ENCODE measurements at places on chromosomes 12 and 14.

- DNase-seq: no peak
Measured at GRCh38 chr12:59578254-59578653, 17.6 kb upstream of the SLC16A7 start.

- DNase-seq: no peak
Measured at GRCh38 chr12:50200552-50201273, 33.5 kb upstream of the CERS5 start.

- no peak for DNase-seq
Measured at GRCh38 chr14:100472094-100472455, 115.1 kb downstream of the BEGAIN start.

DNA sequence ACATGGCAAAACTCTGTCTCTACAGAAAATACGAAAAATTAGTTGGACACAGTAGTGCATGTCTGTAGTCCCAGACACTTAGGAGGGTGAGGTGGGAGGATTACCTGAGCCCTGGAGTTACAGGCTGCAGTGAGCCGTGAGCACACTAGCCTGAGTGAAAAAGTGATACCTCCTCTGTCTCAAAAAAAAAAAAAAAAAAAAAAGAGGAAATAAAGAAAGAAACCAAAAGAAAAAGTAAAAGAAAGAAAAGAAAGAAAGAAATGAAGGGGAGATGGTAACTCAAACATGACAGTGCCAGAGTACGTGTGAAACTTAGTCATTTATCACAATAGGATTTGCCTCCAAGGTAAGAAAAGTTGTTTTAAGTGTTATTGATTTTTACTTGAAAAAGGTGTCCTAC, 407.0 kb upstream of the MGAT4C start:
- no peak for DNase-seq

DNA sequence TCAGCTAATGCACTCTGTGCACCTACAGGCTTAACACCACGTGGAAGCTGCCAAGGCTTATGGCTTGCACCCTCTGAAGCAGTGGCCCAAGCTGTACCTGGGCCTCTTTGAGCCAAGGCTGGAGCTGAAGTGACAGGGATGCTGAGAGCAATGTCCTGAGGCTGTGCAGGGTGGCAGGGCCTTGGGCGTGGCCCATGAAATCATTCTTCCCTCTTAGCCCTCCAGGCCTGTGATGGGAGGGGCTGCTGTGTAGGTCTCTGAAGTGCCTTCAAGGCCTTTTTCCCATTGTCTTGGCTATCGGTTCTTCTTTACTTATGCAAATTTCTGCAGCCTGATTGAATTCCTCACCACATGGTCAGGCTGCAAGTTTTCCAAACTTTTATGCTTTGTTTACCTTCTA, 47.4 kb upstream of the TMTC1 start:
- no peak for DNase-seq

GRCh38 chr12:119989361-119989730, 310 bp downstream of the BICDL1 start:
- no peak for DNase-seq

- DNase-seq: no peak
Measured at GRCh38 chr12:115598871-115599811, 678.4 kb downstream of the MED13L start.

- no peak for DNase-seq
Measured at GRCh38 chr12:22935501-22935900, 310.5 kb downstream of the ETNK1 start.

DNA sequence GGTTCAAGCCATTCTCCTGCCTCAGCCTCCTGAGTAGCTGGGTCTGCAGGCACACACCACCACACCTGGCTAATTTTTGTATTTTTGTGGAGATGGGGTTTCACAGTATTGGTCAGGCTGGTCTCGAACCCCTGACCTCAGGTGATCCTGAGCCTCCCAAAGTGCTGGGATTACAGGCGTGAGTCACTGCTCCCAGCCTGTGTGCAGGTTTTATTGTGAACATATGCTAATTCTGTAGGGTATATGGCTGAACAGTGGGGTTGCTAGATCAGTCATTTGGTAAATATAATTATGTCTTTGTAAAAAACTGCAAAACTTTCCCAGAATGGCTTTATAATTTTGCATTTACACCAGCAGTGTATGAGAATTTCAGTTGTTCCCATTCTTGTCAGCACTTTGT, 85.9 kb downstream of the RCOR1 start:
- no peak for DNase-seq

GRCh38 chr12:102468261-102468915, 12.0 kb downstream of the IGF1 start:
- DNase-seq: no peak

DNA sequence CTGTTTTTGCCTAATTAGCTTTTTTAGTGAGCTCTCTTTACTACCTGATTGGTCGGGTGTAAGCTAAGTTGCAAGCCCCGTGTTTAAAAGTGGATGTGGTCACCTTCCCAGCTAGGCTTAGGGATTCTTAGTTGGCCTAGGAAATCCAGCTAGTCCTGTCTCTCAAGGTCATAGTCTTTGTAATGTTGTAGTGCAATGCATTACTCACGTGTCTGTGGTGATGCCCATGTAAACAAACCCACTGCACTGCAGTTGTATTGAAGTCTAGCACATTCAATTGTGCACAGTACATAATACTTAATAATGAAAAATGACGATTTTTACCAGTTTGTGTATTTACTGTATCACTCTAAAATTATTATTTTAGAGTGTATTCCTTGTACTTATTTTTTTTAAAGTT, 335.5 kb downstream of the NUAK1 start:
- no peak for DNase-seq

GRCh38 chr14:78016532-78016931, 153.6 kb upstream of the NRXN3 start:
- no peak for DNase-seq

GRCh38 chr14:77681196-77682157, 26.3 kb downstream of the ALKBH1 start:
- no peak for DNase-seq

GRCh38 chr12:69508621-69509020, 38.4 kb downstream of the FRS2 start:
- DNase-seq: no peak

DNA sequence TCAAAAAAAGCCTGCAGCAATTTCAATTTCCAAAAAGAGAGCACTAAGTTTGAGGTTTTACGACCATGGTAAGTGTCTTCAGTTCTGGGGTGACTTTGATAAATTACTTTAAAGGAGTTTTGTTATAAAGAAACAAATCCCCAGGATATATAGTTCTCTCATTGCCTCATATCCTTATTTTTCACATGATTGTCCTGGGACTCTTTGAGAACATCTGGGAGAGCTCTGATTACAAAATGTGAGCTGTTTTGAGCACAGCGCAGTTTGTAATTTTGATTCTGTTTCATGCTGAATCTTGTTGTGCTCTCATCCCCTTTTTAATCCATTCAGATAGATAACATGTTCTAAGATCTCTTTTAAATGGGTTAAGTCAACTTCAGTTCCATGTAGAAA, 67.7 kb upstream of the DCN start:
- no peak for DNase-seq

DNA sequence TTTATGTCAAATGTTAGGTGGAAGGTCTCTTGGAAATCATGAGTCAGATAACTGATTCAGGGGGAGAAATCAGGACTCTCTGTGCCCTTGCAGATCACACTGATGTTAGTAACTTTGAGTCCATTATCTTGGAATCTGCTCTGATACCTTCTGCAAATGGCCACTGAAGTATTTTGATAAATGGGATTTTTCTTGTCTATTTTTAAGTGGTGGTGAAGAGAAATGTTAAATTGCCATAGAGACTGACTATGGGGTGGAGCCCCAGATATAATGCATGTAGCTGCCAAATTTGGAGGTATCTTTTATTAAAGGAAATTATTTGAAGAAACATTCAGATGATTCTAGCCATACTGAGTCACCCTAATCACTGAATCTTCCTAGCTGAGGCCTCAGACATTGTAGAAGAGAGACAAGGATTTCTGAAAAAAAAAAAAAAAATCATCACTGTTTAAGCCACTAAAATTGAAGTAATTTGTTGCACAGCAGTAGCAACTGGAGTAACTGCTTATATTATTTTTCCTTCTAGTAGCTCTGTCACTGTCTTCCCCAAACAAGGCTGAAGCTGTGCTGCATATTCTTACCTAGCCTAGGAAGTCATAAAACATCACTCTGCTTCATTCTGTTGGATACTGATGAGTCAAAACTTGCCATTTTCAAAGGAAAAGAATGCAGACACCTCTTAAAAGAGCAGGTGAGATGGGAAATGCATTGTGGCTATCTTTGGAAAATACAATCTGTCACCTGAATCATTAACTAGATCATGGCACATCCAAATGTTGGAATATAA, 36.0 kb upstream of the CLEC14A start:
- no peak for DNase-seq

DNA sequence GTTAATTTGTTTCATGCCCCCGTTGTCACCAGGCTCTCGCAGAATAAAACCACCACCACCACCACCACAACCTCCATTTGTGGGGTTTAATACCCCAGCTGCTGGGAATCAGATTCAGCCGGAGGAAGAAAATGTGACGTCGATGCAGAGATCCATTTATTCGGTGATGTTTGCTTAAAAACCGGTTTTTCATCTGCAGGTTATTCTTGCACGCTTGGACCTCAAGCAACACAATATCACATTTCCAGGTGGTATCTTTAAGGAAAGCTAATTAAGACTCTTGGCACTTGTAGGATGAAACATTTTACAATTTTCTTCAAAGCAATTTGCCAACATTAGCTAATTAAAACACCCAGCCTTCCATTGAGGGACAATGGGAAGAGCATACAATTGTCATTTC, 39.8 kb downstream of the SPRING1 start:
- DNase-seq: no peak

DNA sequence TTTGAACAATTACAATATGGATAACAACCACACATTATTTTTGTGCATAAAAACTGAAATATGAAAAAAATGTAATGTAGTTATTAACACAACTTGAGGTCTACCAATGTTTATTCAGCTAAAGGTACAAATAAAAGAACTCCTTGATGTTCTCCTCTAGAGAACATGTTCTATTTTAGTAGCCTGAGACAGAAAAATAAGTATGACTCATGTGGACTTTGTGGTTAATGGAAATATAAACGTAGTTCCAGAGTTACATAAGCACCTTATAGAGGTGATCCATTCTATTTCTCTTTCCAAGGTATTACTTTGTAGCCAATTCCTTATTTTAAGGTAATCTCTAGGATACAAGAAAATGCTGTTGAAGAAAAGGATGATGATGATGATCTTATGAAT, 25.7 kb downstream of the ALKBH1 start:
- no peak for DNase-seq

DNA sequence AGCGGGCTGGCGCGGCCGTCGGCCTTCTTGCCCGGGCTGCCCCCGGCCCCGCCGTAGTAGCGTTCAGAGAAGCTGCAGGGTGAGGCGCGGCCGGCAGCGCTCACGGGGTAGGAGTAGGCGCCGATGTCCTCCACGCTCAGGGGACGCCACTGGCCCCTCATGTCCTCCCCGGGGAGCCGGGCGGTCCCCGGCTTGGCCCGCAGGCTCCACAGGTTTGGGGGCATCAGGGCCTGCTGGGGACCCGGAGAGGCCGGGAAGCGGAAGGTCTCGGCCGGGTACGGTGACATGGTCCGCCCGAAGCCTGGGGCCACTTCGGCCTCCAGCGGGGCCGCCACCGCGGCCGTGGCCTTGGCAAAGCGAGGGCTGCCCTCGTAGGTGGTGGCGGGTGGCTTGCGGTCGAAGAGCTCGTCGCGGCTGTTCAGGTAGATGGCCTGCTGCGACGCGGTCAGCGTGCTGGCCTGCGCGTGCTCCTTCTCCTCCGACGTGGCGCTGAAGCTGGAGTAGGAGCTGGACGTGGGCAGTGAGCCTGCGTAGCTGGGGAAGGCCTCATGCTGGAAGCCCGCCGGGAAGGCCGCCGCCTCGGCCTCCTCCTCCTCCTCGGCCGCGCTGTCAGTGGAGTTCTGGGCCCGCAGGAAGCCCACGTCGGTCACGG, 48.7 kb downstream of the BEGAIN start:
- no peak for DNase-seq

DNA sequence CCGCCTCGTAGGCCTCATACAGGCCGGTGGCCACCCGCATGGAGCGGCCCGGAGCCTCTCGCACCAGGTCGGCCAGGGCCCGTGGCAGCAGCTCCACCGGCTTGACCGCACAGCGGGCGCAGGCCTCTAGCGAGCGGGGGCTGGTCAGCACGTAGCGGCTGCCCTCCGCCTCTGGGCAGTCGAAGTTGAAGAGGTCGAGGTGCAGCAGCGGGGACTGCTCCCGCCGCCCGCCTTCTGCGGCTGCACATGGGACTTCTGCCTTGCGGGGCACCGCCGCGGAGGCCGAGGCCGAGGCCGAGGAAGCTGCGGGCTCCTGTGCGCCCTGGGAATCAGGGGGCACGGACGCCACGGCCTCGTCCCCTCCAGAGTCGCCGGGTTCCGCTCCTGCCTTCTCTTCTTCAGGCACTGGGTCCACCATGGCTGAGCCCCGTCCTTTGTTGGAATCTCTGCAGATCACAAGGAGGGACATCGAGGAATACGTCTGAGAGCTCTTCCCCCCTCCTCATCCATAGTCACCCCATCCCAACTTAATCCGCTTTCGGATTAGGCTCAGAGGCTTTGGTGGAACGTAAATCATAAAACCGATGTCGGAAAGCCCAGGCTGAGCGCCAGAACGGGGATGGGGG, 1.4 kb downstream of the CCDC177 start:
- DNase-seq: no peak

- no peak for DNase-seq
Measured at GRCh38 chr12:96466939-96467751, 22.2 kb upstream of the CFAP54 start.

GRCh38 chr12:5102806-5103205, 59.1 kb downstream of the KCNA5 start:
- DNase-seq: no peak

DNA sequence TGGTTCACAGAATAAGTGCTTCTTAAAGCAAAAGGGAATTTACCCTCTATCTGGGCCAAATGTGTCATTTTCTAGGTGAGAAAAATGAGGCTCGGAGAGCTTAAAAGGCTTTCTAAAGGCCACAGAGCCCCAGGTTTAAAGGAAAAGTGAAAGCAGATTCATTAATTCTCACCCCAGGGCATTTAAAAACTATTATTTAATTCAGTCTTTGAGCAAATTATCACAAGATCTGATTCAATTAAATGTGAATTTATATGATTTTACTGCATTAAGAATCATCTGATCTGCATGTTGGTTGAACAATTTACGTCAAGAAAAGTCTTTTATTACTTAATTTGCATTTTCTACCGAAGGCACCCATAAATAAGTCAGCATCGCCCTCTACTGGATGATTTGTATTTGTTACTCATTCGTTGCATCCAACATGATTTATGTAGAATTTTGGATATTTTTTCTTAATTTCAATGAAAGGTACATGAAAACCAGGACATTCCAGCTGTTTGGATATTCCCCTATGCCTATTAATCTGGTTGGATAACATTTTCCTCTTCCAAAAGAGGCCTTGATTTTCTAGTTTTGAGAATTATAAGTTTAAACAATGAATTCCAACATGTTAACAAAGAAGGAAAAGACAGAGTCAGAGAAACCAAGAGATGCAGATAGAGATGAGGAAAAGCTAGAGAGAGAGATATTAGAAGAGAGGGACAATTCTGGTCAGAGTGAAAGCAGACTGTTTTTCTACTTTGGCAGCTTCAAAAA, 19.1 kb upstream of the DHRS7 start:
- no peak for DNase-seq

DNA sequence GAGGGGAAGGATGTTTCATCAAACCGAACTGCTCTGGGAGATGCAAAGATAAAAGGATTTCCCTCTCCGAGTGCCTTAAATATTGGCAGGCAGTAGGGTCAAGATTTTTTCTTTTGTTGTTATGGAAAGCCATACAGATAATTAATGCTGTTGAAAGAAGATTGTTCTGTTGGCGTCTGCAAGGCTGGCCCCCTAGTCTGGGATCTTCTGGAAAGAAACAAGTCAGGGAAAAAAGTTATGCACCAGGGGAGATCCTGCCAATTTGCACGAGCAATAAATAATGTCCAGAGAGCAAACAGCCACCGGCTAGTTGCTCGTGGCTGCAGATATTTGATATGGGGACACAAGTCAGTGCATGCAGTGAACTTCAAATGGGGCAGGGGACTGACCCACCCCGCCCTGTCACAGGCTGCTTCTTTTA, 202.1 kb upstream of the MYL2 start:
- no peak for DNase-seq
